ENCODE measurements at places on chromosomes 1 and 21.

- DNase-seq = no peak
Measured at GRCh38 chr1:90936061-90936460, 85.8 kb downstream of the ZNF644 start.

- DNase-seq = no peak
Measured at GRCh38 chr1:41780322-41780721, 138.4 kb downstream of the HIVEP3 start.

DNA sequence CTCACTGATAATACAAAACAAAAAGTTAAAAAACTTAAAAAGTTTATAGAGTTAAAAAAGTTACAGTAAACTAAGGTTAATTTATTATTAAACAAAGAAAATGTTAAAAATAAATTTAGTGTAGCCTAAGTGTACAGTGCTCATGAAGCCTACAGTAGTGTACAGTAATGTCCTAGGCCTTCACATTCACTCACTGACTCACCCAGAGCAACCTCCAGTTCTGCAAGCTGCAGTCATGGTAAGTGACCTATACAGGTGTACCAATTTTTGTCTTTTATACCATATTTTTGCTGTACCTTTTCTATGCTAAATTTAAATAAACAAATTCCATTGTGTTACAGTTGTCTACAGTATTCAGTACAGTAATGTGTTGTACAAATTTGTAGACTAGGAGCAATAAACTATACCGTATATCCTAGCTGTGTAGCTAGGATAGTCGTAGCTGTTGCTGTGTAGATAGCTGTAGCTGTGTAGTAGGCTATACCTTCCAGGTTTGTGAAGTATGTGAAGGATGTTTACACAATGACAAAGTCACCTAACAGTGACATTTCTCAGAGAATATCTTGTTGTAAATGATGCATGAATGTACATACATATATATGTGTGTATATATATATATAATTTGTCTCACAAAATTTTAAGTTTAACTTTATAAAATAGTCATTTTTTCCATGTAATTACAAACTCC is 140.2 kb downstream of the TGFB2 start:
- DNase-seq = no peak

DNA sequence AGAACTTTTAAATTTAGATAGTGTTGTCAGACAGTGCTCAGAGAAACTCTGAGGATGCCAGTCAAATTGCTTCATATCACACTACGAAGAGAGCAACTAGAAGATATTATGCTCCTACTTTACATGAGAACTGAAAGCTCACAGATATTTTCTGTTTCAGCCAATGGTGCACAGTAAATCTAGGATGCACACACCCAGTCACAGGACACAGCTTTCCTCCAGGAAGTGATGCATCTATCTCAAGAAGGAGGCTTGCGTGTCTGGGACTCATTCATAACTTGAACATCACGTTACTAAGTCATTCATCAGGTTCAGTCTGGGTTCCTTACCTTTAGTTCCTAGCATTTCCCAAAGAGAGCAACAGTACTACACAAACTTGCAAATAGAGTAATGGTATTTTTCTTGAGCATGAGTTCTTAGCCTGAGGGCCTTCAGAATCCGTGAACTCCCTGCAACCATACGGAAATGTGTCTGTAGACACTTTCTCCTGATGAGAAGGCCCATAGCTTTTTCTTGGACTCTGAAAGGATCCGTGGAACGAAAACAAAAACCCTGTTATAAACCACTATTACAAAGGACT is 12.2 kb downstream of the ZNF697 start:
- no peak for DNase-seq

GRCh38 chr21:44732956-44733355 is 21.6 kb upstream of the TSPEAR start:
- DNase-seq = no peak
